Melanocyte of skin (primary cell): ENCODE measurements at places on chromosomes 11 and 22. TPM values are rescaled to one million over a fixed set of nuclear protein-coding genes. Genes with fewer than 3 reads are reported as not detected.

The NELL1 gene
- total RNA-seq, result under 0.01 and 2.2 TPM in 2 replicates

The C1QTNF6 gene
- total RNA-seq, result 5.5 and 8.7 TPM in 2 replicates

The MMP3 gene
- total RNA-seq, result under 0.01 and 2.2 TPM in 2 replicates

The CASP5 gene
- total RNA-seq, result not detected in 2 replicates

The ANGPTL5 gene
- not detected in 2 replicates for total RNA-seq

The UEVLD gene
- 35.1 and 41.1 TPM in 2 replicates for total RNA-seq

The CREB3L1 gene
- total RNA-seq, result under 0.01 and 0.73 TPM in 2 replicates

The OR51B5 gene
- not detected in 2 replicates for total RNA-seq

The OR56A1 gene
- not detected in 2 replicates for total RNA-seq

The OR8D4 gene
- total RNA-seq, result not detected in 2 replicates

The ST14 gene
- 0.15 TPM in 1 of 2 replicates, not detected in the other for total RNA-seq
